MM.1S (cell line): ENCODE measurements at places on chromosomes 5 and 9.

DNA sequence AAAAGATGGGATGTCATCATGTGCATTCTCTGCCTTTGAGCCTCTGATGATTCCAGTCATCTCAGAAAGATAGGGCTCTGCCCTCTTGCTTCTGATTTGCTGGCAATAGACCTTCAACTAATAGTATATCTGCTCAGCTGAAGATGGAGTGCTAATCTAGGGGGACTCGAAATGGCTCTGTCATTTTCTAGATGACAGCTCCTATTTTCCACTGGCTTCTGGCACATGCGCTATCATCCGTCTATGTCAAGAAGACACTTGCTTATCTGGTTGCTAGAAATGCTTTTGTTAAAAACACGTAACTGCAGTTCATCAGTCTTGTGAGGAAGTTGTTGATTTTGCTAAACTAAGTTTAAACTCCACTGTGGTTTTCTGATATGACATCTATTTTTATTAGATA, 265.5 kb upstream of the ZNF608 start:
- no peak for DNase-seq

- no peak for DNase-seq
Measured at GRCh38 chr9:104342552-104342951, 161.5 kb upstream of the OR13F1 start.

DNA sequence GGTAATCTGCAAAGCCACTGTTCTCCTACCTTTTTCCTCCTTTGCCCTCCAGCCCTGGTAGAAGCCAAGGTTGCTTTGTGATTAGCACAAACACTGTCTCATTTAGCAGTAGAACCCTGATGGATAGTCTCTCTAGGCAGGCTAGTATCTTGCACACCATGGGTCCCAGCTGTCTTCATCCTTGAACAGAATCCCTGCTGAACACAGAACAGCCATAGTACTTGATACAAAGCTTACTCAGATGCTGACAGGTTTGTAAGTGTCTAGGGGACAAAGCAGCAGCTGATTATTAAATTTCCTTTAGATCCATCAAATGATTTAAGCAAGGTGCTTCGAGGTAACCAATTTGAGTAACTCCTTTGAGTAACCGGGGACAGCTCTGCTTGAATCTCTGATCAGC, 163.7 kb upstream of the PPP1R2B start:
- DNase-seq, result no peak

GRCh38 chr9:80233102-80233843, 661.5 kb downstream of the TLE4 start:
- DNase-seq, result no peak

GRCh38 chr9:128405077-128405779, 15.4 kb upstream of the CERCAM start:
- no peak for DNase-seq
